Left renal cortex interstitium (tissue), 4 donors: ENCODE measurements at places on chromosomes 7 and 10. TPM values are rescaled to one million over a fixed set of nuclear protein-coding genes. Genes with fewer than 3 reads are reported as not detected.

MRC1 gene
- polyA plus RNA-seq, result 8.2 TPM

PKD1L1 gene
- polyA plus RNA-seq, result 0.14 TPM

INA gene
- polyA plus RNA-seq, result 0.64 TPM

PIK3AP1 gene
- 5.5 TPM for polyA plus RNA-seq

H2BK1 gene
- not detected for polyA plus RNA-seq
